ENCODE measurements at places on chromosomes 16 and 17.

DNA sequence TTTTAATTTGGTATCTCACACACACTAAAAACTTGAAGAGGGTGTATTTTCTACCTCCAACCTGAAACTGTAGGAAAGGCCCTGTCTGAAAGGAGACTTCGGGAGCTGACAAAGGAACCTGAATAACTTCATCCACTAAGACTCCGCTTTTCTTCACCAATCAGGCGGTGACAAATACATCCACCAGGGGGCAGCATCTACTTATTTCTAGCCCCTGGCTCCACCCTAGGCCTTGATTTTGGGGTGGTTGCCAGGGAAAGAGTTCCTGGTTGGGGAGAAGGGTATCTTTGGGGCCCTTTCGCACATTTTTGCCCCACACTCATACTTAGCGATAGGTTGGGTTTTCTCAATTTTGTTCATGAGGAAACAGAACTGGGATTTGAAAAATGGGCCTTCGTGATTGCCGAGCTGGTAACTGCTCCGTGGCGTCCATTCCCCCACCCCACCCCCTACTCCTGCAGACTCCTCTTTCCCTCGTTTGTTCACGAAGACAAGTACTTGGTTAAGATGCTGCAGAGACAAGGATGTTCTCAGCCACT lies 4.8 kb upstream of the ARL4D start:
- peak; percentile 69 for DNase-seq

DNA sequence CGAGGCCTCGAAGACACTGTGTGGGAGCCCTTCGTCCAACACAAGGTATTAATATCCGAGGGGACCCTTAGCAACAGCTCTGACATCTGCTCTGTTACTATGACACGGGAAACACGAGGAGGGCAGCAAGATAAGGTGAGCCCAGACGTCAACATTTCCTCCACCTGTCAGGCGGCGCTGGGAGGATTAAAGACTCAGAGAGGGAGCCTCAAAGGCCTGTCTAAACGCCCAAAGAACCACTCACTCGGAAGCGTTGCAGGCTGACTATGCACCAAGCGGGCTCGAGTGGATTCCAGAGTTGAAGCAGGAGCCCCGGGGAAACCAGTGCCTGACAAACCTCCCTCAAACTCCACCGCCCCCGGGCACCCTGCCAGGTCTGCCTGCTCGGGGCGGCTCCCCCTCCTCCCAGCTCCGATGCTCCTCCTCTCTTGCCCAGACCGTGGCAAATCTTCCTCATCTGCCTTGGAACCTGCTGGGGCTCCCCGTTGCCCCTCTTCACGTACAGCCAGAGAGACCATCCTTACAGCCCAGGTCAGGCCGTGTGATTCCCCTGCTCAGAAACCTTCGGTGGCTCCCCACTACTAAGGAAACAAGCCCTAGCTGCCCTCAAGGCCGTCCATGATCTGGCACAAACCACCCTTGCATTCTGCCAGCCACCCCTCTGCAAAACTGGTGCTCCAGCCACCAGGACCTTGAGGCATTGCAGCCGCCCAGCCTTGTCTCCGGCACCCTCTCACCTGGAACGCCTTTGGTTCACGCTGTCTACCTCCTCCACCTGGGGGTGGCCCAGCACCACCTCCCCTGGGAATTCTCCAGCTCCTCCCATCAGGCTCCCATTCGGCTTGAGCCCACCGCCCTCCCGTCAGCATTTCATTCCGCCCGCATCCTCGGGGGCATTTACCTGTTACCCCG lies 16.2 kb downstream of the RPH3AL start:
- no peak for DNase-seq

DNA sequence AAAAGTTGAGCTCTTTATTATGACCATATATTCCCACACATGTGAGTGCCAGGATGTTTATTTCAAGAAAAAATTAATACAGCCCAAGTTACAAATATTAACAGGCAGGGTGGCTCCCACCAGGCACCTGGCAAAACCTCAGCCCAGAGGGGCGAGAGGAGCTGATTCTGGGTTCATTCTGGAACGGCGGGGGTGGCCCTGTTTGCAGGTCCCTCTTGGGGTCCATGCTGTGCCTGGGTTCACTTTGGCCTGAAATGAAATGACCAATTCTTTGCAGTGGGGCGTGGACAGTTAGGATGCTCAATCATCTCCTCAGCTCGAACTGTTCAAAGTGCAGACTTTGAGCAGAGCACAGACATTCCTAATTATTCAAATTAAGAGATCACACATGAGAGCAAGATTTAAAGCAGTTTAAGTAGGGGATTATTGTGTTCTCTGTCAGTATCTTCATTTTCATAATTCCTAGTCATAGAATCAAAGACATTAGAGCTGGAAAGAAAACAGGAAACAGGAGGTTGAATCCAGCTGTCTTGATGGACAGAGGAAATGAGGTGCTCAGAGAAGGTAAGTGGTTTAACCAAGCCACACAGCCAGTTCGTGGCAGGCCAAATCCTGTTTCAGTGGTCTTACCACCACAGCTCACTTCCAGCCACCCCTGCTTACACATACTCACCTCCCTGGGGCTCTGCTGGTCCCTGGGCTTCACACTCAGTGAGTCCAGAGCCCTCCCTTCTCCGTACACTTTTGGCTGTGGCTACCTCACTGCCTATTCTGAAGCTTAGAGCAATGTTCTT lies 363.9 kb upstream of the TNRC6C start:
- DNase-seq: no peak

GRCh38 chr17:50944054-50944901 lies 78.1 kb upstream of the TOB1 start:
- DNase-seq: peak; percentile 91

DNA sequence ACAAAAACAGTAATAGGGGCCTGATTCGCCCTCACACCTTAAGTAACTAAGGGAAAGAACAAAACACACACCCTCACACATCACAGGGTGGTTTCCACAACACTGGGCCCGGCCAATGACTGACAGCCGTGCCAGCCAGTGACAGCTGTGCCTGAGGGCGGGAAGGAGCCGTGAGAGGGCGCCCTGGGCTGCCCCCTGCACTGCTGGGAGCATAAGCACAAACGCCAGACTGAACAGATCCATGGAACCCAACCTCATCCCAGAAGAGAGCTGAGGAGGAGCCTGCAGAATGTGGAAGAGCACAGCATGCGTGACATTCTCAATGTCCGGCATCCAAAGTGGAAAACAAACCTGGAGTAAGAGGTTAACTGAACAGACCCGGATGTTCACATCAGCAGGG lies 16.0 kb downstream of the CSNK1D start:
- no peak for DNase-seq

GRCh38 chr16:86018941-86019340 lies 120.0 kb downstream of the IRF8 start:
- no peak for DNase-seq

DNA sequence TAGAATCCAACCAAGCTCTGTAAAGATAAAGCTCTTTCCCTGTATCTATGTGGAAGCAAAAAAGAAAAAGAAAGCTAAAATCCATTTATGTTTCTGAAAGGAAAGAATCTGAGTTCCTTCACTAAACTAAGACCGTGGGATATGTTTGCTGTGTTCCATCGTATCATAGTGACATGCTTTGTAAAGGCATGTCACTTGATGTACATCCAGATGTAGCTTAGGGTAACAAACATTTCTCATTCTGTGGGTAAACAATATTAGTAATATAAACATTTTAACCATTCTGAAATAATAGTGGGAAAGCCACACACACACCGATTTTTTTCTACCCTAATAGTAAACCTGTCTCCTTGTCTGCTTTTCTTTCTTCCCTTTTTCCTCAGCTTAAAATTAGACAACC lies 78.1 kb downstream of the TUBD1 start:
- DNase-seq: no peak

GRCh38 chr17:75891022-75891604 lies 5.6 kb downstream of the TRIM65 start:
- no peak for DNase-seq

DNA sequence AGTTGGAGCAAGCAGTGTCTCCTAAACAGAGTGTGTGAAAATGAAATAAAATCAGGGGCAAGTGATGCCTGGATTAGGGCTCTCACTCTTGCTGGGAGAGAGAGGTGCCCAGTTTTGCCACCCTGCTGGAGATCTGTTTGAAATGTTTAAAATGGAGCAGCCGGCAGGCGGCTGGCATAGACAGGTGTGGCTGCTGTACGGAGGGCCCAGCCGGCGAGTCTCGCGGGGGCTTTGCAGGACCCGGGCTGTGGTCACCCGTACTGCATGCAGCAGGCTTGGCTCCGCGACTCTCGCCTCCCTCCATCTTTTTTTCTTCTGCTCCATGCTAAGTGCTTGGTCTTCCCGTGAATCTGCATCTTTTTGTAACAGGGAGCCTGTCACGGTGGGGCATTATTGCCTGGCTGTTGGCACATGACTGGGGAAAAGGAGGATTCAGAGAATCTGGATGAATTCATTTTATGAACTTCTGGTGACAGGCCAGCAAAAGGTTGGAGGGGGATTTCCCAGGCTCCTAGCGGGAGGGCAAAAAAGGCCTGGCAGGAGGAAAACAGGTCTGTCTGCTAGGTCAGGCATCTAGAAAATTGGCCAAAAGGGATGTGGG lies 1.8 kb downstream of the ZNRF1 start:
- DNase-seq: no peak

DNA sequence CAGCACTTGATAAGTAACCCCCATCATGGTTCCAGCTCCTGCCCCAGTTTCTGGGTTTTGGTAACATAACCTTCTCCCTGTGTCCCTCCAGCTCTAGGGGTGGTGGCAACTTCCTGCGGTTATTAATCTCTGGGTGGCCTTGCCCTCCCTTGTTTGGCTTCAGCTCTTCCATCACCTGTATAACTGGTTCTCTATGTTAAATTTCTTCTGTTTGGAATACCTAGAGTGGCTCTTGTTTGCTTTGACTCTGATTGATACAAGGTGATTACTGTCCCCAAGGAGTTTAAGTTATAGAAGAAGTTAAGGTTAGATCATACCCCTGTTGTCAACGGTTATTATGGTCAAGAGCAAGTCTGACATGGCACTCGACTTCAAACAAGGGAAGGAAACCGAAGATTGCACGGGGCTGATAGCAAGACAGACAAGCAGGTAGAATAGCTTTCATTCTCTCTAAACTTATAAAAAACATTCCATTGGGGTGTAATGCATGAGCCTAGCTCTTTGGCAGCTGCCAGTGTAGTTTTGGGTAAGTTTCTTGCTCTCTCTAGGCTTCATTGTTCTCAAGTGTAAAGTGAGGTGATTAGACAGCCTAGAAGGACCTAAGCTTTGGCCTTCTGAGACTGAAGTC lies 11.0 kb upstream of the CCR7 start:
- DNase-seq: no peak

DNA sequence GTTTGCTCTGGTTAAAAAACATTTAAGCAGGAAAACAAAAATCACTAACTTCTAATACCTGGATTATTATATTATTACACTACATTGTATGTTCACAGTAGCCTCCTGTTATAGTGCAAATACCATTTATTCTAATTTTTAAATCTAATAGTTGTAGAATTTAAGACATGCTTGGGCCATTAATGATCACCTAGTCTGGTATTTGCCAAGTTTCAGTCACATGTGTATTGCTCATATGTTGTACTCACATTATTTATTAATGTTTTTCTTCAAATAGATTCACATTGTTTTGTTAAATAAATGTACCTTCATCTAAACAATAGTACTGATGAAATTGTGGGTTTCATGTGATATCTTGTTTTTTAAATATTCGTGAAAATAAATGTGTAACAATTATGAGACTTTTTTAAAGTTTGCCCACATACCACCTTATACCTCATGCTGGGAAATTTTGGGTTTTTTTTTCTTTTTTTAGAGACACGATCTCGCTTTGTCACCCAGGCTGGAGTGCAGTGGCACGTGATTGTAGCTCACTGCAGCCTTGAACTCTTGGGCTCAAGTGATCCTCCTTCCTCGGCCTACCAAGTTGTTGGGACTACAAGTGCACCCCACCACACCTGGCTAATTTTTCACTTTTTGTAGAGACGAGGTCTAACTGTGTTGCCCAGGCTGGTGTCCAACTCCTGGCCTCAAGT lies 5.9 kb downstream of the ZNF771 start:
- DNase-seq: no peak

GRCh38 chr17:68658999-68659780 lies 58.0 kb upstream of the FAM20A start:
- DNase-seq: no peak

GRCh38 chr17:64064331-64064730 lies 43.9 kb upstream of the ICAM2 start:
- DNase-seq: no peak

DNA sequence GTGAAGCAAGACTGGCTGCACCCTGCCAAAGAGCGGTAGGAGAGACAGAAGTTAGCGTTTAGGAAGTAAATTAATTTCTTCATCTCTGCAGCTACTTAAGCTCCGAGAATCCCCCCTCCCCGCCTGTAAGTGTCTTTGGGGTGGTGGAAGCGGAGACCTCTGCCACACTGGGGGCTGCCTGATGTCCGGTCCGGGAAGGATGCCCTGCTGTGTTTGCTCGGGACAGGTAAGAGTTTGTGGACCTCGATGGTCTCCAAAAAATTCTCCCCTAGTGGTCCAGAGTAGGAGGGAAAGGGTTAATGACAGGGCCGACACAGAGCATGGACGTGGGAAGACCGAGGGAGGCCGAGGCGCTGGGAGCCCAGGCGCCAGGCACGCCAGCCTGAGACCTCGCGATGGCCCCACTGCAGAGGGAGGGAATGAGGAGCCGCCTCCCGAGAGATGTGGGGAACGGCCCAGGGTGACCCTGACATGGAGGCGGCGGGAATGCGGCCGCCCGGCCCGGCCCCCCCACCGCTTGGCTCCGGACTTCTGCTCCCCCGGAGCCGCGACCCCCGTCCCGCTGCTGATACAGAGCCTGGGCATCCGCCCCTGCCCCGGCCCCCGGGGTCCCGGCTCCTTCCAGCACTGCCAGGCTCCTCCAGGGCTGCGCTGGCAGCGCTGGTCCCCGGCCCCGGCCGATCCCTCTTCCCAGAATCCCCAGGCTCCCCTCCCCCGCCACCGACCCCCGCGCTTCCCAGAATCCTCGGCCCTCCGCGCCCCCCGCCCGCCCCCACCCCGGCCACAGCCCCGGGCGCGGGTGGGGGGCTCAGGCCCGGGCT lies 680 bp downstream of the ZNF629 start:
- DNase-seq: peak; percentile 91

DNA sequence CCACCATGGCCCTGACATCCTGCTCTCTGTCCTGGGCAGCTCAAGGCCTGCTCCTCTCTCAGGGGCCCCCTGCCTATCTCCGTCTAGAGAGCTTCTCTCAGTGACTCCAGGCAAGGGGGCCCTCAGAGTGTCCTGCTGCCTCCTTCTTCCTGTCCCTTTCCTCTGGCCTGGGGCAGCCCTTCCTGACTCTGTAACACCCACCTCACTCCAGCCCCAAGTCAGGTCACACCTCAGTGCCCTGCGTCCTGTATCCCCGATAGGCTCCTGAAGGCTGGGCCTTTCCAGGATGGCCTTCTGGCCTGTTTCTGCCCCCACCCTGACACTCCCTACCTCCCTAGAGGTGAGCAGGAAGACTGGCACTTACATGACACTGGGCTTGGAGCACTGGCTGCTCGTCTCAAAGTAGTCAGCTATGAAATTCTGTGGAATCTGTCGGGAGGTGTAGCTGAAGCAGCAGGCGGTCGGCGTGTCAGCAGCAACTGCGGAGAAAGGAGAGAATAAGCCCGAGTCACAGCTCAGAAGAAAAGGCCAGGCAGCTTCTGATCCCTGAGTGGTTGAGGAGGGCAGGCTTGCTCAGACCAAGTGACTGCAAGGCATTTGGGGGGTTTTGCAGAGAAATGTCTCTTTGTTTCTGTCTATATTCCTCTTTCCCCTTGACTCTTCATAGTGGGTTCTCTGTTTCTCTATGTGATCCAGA lies 976 bp downstream of the CCL3L1 start:
- no peak for DNase-seq

Data from H54 (cell line).